Adrenal gland (tissue), 19 donors: ENCODE measurements at places on chromosomes 3 and 15.
A peak's percentile ranks its signal among the peaks of the same experiment; 100 is the strongest.

DNA sequence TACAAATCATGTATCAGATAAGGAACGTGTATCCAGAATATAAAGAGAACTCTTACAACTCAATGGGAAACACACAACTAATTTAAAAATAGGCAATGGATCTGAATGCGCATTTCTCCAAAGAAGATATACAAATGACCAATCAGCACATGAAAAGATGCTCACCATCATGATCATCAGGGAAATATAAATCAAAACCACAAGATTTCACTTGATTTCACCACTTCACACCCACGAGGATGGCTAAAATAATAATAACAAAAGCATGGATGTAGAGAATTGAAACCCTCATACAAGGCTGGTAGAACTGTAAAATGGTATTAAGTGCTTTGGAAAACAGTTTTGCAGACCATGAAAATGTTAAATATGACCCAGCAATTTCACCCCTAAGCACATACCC is 26.7 kb upstream of the SLC12A8 start:
- DNase-seq, result no peak

- DNase-seq, result no peak
These were observed 12.0 kb upstream of the COMMD2 start for GRCh38 chr3:149764302-149764701.

DNA sequence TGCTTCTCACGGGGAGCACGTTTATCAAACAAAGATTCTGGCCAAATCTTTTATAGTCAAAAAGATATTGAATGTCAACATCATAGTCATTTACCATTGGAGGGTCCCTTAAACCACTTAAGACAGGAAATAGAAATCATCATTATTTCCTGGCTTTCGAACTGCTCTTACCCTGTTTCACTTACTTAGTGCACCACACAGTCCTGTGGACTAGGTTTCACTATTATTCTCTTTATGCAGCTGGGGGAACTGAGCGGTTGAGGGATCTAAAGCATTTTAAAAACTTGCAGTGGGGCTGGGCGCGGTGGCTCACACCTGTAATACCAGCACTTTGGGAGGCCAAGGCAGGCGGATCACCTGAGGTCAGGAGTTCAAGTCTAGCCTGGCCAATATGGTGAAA is 13.7 kb upstream of the TPRG1 start:
- DNase-seq, result no peak

GRCh38 chr15:100115711-100116090 is 226.1 kb downstream of the ADAMTS17 start:
- DNase-seq, result no peak

GRCh38 chr3:195738274-195739044 is 17.7 kb downstream of the MUC20 start:
- no peak for DNase-seq

DNA sequence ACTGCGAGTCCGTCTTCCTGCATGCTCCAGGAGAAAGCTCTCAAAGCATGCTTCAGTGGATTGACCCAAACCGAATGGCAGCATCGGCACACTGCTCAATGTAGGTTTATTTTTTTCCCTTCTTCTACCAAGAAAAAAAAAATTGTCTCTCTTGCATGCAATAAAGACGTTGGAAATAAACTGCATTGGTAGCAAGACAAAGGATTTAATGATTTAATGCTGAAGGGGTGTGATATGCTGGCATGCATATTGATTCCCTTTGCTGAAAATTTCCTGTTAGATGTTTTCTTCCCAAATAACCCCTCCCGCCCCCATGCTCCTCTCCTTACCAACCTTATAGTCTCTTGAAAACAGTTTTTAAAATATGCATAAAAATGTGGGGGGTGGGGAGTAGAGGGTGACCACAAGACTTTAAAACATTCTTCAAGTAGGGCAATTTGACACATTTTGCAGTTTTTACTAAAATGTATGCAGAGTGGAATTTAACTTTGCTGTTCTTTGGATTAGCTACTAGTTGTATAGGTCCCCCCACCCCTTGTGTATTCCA is 799 bp downstream of the RARB start:
- no peak for DNase-seq

- DNase-seq, result peak; percentile 24
These were observed 191.3 kb downstream of the ADAMTSL3 start for GRCh38 chr15:83845230-83845629.

DNA sequence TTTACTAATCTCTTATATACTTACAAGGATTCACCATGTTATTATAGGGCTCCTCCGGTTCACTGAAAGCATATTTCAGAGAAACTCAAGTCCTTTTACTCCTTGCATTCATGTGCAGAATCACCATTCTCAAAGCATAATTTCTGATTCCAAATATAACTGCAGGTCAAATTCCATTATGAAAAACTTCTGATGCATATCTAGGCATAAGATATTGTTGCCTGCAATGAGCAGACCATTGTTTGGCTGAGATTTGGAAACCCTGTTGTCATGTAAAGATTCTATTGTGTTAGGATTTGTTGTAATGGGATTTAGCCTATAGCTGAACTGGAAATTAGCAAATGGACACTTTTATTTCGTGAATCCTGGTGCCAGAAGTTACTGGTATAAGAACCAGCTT is 69.5 kb upstream of the PRICKLE2 start:
- no peak for DNase-seq

DNA sequence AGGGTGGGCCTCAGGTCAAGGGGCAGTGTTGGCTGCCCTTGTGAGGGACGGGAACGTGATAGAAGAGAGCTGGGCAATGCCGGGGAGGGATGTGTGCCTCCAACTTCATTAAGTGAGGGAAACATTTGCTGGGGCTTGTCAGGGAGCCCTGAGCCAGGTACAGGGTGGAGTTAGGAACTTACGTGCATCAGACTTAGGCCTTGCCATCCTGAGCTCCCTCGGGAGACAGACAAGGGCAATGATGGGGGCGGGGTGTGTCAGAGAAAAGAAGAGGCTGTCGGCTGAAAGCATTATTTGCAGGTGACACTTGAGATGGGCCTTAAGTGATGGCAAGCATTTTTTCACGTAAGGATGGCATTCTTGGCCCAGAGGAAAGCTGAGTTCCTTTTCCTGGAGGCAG is 1.6 kb downstream of the FAM131A start:
- DNase-seq, result no peak

DNA sequence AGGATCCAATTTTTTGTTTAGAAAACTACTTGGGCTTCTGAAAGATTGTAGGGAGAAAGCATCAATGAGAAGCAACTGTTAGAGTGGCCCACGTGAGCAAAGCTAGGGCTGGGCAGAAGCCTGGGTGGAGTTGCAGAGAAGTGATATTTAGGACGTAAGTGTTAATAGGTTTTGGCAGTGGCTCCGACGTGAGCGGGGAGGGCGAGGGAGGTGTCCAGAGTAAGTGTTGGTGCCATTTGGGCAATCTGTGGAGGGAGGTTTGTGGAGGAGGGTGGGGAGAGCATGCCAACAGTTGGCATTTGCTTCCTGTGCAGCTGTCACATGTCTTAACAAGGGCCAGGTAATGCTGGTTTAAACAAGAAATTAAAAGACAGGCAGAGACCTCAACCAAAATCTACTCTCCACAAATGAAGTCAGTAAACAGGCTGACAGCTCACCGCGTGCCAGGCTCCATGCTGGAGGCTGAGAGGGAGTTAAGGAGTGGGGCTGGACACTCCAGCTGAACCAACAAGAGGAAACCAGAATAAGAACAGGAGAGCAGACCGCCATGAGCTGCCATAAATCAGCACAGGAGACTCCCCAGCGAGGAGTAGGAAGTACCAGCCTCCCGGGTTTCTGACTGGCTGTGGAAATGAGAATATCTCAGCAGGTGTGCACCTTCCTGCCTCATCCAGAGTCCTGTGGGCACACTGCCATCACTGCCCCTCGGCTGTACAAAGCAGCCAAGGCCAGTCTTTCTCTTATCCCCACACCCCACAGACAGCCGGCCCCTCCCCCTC is 232.6 kb downstream of the ABHD5 start:
- no peak for DNase-seq

DNA sequence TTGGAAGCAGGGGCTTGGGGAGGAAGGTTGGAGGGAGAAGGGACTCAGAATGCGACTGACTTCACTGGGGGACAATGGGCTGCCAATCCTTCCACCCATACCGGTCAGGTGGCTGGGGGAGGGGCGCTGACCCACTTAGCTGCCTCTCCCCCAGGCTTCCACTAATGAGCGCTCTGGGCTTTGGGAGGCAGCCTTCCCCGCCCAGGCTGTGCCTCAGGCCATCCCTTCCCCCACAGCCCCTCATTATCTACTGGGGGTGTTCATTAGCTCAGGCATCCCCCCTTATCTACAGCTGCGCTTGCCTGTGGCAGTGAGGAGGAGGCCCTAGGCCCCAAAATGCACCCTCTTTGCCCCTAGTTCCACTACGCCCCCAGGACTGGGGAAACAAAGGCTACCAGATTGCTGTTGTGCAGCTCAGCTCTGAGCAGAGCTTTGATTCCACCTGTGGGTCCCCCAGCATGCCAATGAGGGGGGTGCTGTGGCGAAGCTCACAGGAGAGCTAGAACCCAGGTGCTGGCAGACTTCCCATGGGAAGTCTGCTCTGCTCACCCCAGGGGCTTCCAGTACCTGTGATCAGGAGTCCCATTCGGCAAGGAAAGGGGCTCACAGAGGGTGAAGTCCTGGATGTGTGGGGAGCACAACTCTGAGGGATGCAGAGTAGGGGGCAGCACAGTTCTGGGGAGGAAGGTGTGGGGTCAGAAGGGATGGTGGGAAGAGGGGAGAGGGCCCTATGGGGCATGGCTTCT is 29.4 kb upstream of the SEMA3F start:
- DNase-seq, result no peak

DNA sequence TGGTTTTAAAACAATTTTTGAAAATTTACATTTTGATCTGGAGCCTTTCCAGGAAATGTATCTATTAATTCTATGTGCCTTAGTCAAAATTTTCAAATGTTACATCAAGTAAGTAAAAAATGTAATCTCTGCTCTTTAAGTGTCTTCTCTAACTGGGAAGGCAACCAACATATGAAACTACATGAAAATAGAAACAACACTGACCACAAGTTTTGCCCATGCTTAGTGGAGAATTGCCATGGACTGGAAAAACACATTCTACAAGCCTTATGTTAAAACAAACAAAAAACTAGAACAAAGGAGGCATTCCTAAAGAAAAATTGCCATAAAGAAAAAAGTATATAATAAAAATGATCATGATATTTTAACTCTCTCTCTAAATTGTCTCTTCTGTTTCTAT is 75.9 kb upstream of the SPRED1 start:
- DNase-seq, result no peak

GRCh38 chr3:81955878-81956277 is 194.4 kb upstream of the GBE1 start:
- no peak for DNase-seq

GRCh38 chr3:71503525-71504249 is 79.8 kb downstream of the FOXP1 start:
- no peak for DNase-seq

GRCh38 chr3:71056327-71056726 is 527.2 kb downstream of the FOXP1 start:
- no peak for DNase-seq

GRCh38 chr3:188133646-188134045 is 20.3 kb upstream of the LPP start:
- no peak for DNase-seq

DNA sequence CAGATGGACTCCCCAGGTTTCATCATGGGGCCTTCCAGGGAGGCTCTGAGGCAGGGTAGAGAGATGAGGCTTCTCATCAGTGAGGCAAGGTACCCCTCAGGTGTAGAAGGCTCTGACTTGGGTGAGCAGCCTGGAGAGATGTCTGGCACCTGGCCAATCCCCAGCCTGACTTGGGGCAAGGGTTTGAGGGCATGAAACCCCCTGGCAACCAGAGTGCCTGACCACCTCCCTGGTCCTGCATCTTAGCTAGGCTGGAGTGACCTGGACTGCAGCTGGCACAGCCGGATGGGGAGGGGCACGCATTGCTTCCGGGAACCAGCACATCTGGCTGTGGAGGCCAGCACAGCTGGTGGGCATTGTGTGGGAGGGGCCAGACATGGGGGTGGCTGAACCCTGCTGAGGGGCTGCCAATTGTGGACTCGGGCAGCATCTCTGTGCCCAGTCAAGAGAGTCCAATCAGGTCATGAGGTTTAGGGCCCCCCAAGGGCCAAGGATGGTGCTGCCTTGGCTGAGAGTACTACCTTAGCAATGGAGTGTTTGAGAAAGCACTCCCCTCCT is 1.9 kb downstream of the ZBTB47 start:
- no peak for DNase-seq

DNA sequence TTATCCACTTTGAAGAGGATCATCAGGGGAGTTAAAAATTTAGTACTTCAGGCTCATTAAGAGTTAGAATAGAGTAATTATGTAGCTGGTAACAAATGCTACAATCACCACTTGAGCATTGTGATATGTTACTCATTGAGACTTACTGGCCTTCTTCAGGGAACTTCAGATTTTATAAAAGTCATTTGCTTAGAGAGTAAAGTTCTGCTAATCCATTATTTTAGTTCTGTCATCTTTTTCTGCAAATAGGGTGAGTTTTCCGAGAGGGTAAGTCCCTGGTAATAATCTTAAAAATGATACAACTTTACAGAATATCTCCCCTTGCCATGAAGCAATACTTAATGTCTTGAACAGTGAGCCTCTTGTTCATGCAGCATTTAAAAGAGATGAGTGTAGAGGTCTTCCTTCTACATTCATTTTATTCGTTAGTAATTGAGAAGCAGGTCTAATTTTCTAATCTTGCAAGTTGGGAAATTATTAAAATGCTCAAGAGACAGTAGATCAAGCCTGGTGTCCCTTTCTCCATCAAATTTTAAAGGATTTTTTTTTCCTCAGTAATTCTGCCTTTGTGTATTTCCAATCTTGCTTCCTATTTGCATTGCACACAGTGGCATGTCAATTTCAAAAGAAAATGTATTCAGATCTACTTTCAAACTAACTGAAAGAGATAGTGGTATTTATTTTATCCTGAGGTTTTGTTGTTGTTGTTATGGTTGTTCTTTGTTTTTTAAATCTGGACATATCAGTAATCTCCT is 52.6 kb downstream of the MBNL1 start:
- no peak for DNase-seq

DNA sequence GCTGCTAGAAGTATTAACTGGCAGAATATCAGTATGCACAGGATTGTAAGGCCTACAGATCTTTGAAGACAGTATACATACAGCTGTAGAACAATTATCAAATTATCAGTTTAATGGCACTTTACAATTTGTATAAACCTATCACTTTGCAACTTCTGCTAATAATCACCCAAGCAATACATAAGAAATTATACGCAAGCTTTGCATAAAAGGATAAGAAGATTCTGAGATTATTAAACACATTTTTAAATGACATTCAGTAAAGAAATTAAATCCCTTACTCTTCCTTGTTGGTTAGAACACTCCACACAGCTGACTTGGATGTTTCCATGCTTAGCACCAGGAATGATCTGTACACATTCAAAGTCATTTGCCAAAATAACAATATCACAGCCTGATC is 46.8 kb downstream of the DMXL2 start:
- DNase-seq, result no peak

DNA sequence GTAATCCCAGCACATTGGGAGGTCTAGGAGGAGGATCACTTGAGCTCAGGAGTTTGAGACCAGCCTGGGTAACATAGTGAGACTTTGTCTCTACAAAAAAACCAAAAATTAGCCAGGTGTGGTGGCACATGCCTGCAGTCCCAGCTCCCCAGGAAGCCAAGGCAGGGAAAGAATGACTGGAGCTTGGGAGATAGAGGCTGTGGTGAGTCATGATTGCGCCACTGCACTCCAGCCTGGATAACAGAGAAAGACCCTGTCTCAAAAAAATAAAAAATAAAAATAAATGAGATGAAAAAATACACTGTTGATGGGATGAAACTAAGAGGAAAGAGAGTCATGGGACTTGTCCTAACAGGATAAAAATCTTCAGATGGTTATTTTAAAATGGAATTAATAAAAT is 137.6 kb downstream of the IMPG2 start:
- DNase-seq, result no peak

- no peak for DNase-seq
These were observed 21.6 kb downstream of the SHOX2 start for GRCh38 chr3:158084651-158085050.

- no peak for DNase-seq
These were observed 60.0 kb downstream of the AAGAB start for GRCh38 chr15:67194171-67195114.
